ENCODE measurements at places on chromosomes 3 and 15.
A peak's percentile ranks its signal among the peaks of the same experiment; 100 is the strongest.

GRCh38 chr3:10401990-10402761 lies 81.3 kb upstream of the SEC13 start:
- no peak for DNase-seq

DNA sequence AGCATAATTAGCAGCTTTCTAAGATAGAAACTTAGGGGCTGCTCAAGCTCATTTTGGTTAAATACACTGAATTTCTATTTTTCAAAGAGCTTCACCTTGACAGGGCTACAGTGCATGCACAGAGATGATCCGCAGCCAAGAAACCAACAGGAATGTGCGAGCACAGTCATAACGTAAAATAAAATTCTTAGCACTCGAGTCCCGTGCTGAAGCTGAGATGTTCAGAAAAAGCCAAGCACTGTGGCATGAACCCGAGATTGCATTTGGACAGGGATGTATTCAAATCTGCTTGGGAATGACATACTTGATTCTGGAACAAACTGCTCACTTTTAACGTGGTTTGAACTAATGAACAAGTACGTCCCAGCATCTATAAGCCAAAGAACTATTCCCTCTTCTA lies 340.3 kb downstream of the FOXP1 start:
- DNase-seq: peak; percentile 28

- DNase-seq: peak; percentile 70
Observed at GRCh38 chr3:32045091-32045915, 61.1 kb upstream of the GPD1L start.

GRCh38 chr15:83498801-83499200 lies 51.7 kb downstream of the SH3GL3 start:
- DNase-seq: no peak

GRCh38 chr3:50248387-50248786 lies 12.4 kb downstream of the GNAI2 start:
- DNase-seq: no peak

GRCh38 chr3:193816028-193816395 lies 223.0 kb downstream of the OPA1 start:
- DNase-seq: no peak

DNA sequence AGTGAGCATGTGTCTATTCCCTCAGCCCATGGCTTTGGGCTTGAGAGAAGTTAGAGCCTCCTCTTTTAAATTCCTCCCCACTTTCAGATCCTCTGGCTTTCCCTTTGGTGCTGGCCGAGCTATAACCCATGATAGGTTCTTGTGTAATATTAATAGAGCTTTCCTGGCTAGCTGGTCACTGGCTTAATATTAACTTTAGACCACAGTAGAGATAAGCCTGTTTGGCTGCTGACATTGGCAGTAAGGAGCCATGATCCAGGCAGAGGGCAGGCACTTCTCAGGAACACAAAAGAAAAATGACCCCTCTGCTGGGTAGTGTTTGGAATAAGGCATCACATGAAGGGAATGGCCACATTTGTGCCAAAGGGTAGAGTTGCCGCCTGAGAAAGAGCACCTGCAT lies 65.4 kb upstream of the UMPS start:
- DNase-seq: no peak

DNA sequence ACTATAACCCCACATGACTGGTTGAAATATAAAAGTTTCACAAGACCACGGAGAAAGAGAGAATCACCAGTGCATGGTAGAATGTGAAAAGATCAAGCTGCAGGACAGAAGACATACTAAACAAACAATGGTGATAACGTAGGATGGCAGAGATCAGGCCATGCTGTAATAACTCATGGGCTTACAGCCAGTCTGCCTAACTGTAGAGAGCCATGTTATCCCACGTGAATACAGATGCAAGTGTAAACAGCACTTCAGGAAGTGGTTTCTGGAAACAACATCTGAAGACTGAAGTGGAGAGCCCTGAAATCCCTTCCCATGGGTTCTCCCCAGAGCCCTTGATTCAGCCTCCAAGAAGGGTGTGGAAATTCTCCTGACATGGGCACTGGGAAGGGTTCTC lies 103.2 kb upstream of the SLCO2A1 start:
- peak; percentile 45 for DNase-seq

DNA sequence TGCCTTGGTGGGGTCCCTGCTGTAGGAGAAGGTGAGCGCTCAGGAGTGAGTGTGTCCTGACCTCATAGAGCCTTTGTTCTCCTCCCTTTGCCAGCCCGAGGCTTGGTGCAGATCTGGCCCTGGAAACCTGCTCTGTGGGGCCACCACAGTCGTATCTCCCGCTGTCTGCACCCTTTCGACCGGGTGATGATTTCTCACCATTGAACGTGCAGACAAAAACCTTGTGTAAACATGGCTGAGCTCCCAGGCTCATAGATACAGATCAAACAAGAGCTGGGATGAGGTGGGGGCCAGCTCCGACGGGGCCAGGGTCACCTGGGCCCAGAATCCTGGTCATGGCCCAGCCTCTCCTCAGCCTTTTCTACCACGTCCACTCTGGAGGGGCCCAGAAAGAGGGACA lies 34.6 kb upstream of the ESYT3 start:
- no peak for DNase-seq

DNA sequence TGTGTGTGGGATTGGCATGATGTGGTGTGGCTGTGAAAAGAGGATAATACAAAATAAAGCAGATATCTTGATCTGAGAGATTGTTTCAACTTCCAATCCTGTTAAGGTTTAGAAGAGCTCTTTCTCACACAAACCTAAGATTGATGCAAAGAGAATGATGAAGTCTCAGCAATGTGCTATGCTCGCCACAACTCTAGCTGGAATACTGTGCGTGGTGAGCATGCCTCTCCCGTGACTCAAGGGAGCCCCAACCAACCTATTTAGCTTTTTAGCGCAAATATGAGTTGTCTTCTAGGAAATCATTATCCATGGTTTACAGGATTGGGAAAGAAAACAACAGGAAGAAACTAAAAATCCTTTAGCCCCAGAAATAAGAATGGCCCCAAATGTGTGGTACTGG lies 28.5 kb downstream of the BTLA start:
- peak; percentile 6 for DNase-seq

DNA sequence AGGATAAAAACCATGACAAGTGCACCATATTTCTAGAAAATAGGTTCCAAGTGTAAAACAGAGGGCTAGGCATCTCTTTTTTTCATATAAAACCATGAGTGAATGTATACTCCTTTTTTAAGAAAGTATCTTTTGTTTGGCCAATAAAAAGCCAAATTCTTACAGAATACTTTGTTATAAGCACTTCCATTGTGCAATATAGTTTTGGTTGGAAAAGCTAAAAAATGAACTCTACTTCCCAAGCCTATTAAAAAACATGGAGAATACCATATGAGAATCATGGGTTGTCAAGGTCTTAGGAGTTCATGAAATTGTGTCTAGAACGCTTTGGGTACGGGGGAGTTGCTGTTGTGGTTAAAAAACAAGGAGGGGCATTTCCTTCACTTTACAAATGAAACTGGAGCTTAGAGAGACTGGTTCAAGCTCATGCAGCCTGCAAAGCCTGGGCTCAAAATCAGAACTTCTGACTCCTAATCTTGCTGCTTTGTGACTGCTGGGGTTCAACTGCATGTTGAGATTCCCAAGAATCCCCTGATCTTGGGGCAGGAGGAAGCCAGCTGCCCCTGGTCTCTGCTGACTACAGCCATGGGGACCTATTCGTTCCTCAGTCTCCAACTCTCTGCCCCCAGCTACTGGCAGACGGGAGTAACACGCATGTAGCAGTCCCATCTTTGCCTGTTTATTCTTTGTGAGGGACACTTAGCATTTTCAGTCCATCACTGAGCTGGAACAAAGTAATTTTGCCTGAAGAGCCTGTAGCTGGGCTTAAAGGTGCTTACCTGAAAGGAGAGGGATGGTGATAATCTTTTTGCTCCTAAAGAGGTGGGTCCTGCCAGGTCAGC lies 229.1 kb downstream of the CHST2 start:
- DNase-seq: no peak

DNA sequence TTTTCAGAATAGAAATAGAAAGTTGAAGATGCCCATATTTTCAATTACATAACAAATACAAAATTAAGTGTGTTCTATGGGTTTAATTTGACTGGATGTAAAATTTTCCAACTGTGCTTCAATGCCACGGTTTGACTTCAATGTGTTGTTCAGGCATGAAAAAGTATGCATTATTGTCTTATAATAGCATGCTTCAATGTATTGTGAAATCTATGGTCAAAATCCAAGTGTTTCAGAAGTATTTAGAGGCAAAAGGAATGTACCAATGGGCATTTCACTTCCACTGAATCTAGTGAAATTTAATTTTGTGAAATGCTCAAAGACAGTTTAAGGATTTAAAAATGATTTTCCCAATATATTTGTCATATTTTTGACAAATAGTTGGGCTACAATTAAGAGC lies 16.0 kb downstream of the NEK10 start:
- DNase-seq: peak; percentile 41

DNA sequence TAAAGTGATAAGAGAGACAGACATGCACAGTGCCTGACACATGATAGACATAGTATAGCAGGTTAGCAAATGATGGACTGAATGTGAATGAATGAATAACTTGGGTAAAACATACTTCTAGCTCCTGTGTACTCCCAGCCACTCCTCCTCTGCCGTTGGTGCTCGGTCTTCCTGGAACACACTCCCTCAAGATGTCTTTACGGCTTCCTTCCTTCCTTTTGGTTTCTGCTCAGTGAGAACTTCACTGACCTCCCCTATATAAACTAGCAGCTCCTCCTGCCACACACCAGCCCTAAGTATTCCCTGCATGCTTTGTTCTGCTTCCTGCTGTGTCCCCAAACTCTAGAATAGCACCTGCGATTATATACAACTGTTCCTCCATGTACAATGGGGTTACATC lies 50.2 kb downstream of the RAD54L2 start:
- DNase-seq: no peak

GRCh38 chr15:74010929-74011540 lies 16.5 kb downstream of the PML start:
- DNase-seq: peak; percentile 82

GRCh38 chr3:140428380-140428779 lies 249.5 kb upstream of the TRIM42 start:
- no peak for DNase-seq

GRCh38 chr3:14489641-14490040 lies 50.5 kb downstream of the GRIP2 start:
- no peak for DNase-seq

GRCh38 chr3:52971895-52972294 lies 74.0 kb downstream of the SFMBT1 start:
- DNase-seq: no peak

- DNase-seq: peak; percentile 62
Observed at GRCh38 chr3:71066849-71067261, 516.7 kb downstream of the FOXP1 start.

- no peak for DNase-seq
Observed at GRCh38 chr3:134040066-134040465, 10.3 kb upstream of the SLCO2A1 start.

- DNase-seq: no peak
Observed at GRCh38 chr15:55824857-55825613, 82.1 kb upstream of the PRTG start.

GRCh38 chr3:87624860-87625259 lies 348.5 kb upstream of the POU1F1 start:
- DNase-seq: no peak

DNA sequence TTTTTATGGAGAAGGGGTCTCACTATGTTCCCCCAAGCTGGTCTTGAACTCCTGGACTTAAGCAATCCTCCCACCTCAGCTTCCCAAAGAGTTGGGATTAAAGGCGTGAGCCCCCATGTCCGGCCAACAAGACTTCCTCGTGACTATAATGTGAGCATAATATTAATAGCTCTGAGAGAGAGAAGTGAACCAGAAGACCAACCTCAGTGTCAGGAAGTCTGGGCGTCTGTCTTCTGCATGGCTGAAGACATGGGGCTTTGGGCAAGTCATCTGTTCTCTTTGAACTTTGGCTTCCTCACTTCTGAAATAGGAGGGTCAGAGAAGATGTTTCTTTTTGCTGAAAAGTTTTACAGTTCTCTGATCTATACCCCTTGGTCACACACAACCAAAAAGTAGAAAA lies 92.1 kb downstream of the SLC49A4 start:
- DNase-seq: no peak

- peak; percentile 7 for DNase-seq
Observed at GRCh38 chr3:131957511-131957910, 77.3 kb downstream of the CPNE4 start.

DNA sequence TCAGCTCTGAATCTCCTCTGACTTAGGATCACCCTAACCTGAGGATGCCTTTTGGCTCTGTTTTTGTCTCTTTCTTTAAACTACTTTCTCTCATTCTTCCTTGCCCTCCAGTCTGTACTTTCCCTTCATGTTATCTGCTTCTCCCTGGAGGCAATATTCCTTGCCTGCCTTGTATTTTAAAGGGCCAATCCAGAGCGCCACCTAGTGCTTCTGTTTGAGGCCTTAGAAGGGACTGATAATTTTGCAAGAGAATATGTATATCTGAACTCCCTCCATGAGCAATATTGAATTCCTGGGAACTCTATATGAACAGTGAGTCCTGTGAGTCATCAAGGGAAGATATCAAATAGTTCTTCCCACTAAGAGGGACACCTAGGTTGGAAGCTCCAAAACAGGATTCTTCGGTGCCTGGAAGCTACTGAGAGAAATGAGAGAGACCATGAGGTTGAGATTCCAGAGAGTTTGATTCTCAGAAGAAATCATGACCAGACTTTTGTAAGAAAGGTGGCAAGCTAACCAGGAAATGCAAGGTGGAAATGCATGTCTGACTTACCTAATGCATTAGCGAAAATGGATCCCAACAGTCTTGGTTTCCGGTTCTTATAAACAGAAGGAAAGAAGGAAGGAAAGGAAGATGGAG lies 203.8 kb upstream of the CD96 start:
- DNase-seq: peak; percentile 89

GRCh38 chr15:55247311-55247710 lies 42.3 kb downstream of the RAB27A start:
- DNase-seq: no peak

DNA sequence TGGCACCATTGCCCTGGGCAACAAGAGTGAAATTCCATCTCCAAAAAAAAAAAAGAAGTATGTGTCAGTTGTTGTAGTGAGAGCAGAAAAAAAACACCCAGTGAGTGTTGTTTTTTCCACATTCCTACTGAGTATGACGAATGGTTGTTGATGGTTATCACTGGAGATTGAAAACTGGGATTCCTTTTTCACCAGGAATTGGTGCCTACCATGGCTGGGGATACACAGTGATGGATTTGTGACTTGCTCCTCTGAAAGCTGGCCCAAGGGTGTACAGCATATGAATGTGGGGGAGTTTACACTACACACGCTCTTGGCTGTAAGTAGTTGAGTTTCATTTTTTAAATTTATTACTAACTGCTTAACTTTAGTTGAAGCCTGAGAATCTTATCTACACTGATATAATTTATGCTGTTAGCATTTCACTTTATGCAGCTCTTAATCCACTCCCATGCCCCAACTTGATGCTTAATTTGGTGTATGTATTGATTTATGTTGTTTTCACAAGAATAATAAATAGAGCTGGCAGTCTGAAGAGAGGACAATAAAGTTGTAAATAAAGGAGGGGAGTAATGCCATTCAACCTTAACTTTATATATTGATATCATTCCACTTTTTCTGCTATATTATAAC lies 56.0 kb upstream of the MME start:
- DNase-seq: peak; percentile 75
